ENCODE measurements at places on chromosomes 16 and 17.

GRCh38 chr17:64223283-64223682 is 39.8 kb downstream of the TEX2 start:
- no peak for DNase-seq

GRCh38 chr16:3509470-3509928 is 8.7 kb downstream of the CLUAP1 start:
- DNase-seq = no peak

GRCh38 chr17:45040459-45040858 is 11.0 kb downstream of the DCAKD start:
- no peak for DNase-seq

- DNase-seq = no peak
Observed at GRCh38 chr17:1710807-1711553, 803 bp upstream of the TLCD2 start.

GRCh38 chr16:75263963-75264445 is 12.6 kb upstream of the BCAR1 start:
- DNase-seq = no peak

All from stimulated activated CD4-positive, alpha-beta T cell treated with anti-CD3 and anti-CD28 coated beads, TNF-alpha, amount 100 ng/mL, for 24 hours (primary cell).